Smooth muscle cell of the coronary artery (primary cell): ENCODE measurements at places on chromosomes 2 and 18. TPM values are rescaled to one million over a fixed set of nuclear protein-coding genes. Genes with fewer than 3 reads are reported as not detected.

FARSB gene
- total RNA-seq = 5.4 and 8.7 TPM in 2 replicates

CHRND gene
- not detected in 2 replicates for total RNA-seq

INHBB gene
- 0.08 and 0.70 TPM in 2 replicates for total RNA-seq

ASB18 gene
- total RNA-seq = not detected in 2 replicates

ASAP2 gene
- 18.6 and 48.1 TPM in 2 replicates for total RNA-seq

PSTPIP2 gene
- total RNA-seq = 2.1 and 5.4 TPM in 2 replicates

ACKR3 gene
- 4.7 and 45.9 TPM in 2 replicates for total RNA-seq

DQX1 gene
- not detected in 2 replicates for total RNA-seq

TMEM178A gene
- total RNA-seq = 0.23 and 3.5 TPM in 2 replicates

PTPRM gene
- total RNA-seq = 27.0 and 64.2 TPM in 2 replicates

TRABD2A gene
- total RNA-seq = 0.98 and 8.9 TPM in 2 replicates

LINC00305 gene
- total RNA-seq = not detected in 2 replicates

ANKAR gene
- 4.4 and 9.5 TPM in 2 replicates for total RNA-seq

DNAJC5G gene
- not detected in 2 replicates for total RNA-seq

PIAS2 gene
- total RNA-seq = 11.8 and 12.1 TPM in 2 replicates

PLEKHH2 gene
- 0.60 and 2.1 TPM in 2 replicates for total RNA-seq

LYG1 gene
- total RNA-seq = not detected in 2 replicates

ALPP gene
- not detected in 2 replicates for total RNA-seq

AKAIN1 gene
- not detected in 2 replicates for total RNA-seq

SKA1 gene
- total RNA-seq = 0.94 and 3.5 TPM in 2 replicates

FOXD4L1 gene
- total RNA-seq = under 0.01 and 0.12 TPM in 2 replicates

KIAA2012 gene
- total RNA-seq = under 0.01 TPM in 1 of 2 replicates, not detected in the other

FIGN gene
- 0.53 and 5.6 TPM in 2 replicates for total RNA-seq

CCDC85A gene
- 2.8 TPM in 1 of 2 replicates, not detected in the other for total RNA-seq

POLR1B gene
- 11.9 and 13.5 TPM in 2 replicates for total RNA-seq

FOSL2 gene
- total RNA-seq = 26.5 and 55.8 TPM in 2 replicates

DUSP28 gene
- 0.23 and 2.6 TPM in 2 replicates for total RNA-seq
